ENCODE measurements at places on chromosomes 11 and 22.

DNA sequence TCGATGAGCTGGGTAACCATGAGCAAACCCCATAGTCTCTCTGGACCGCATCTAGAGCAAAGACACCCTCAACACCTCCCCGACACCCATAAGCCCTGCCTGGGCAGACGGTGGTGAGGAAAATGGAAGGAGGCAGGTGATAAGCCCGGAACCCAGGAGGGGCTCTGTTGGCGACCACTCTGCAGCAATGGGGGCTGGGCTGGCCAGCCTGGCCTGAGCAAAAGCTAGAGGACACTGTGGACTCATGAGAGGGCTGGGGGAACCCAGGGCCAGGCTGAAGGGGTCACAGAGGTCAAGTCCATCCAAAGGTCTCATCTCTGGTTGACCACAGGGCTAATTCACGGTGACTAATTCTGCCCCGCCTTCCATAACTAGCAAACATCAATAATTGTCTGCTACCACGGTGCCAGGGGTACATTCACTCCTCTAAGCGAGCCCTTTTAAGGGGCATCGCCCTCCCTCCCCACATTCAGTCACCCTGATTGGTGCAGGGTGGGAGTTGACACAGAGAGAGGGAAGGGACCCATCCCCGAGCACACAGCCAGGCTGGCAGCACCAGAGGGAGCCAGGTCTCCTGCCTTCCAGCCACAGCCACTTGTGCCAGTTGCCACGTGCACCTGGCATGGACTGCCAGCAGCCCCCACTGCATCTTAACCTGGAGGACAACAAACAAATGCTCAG lies 4.0 kb downstream of the PYGM start:
- no peak for DNase-seq

- DNase-seq: no peak
Measured at GRCh38 chr11:120023120-120023519, 114.8 kb downstream of the TRIM29 start.

- no peak for DNase-seq
Measured at GRCh38 chr11:128853559-128853958, 13.5 kb downstream of the KCNJ1 start.

DNA sequence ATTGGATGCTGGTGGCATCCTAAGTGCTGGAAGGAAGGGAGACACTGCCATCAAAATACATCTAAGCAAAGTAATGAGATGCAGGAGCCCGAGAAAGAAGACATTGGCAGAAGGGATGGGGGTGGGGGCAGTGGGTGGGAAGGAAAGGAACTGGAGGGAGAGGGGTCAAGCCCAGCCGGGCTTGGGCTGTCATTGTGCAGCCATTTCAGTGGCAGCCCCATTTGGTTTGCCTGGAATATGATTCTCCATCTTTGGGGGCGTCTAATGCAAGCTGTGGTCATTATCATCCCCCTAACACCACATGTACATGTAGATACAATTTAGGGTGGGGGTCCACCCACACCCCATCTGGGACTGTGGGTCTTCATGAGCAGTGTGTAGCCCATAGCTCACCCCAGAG lies 13.9 kb upstream of the ACCSL start:
- DNase-seq: no peak

- DNase-seq: no peak
Measured at GRCh38 chr11:3060436-3061025, 3.3 kb upstream of the CARS1 start.

Data from NCI-H1436 (cell line).